Regular cardiac myocyte (primary cell): ENCODE measurements at places on chromosomes 7 and 10. TPM values are rescaled to one million over a fixed set of nuclear protein-coding genes. Genes with fewer than 3 reads are reported as not detected.

Gene PLEKHS1
- total RNA-seq: not detected in 2 replicates

Gene RSBN1L
- 11.3 and 14.8 TPM in 2 replicates for total RNA-seq

Gene CYP2C18
- not detected in 2 replicates for total RNA-seq

Gene LRRC17
- 70.0 and 147 TPM in 2 replicates for total RNA-seq

Gene PDE6C
- not detected in 2 replicates for total RNA-seq

Gene UMAD1
- total RNA-seq: 13.4 and 17.8 TPM in 2 replicates

Gene MRC1
- total RNA-seq: 0.19 and 0.28 TPM in 2 replicates

Gene TDRD1
- total RNA-seq: 1.9 and 5.1 TPM in 2 replicates

Gene PNLIPRP1
- not detected in 2 replicates for total RNA-seq

Gene WIPF3
- not detected in 2 replicates for total RNA-seq

Gene SLC18A3
- total RNA-seq: under 0.01 TPM in 1 of 2 replicates, not detected in the other

Gene HYAL4
- not detected in 2 replicates for total RNA-seq

Gene LLCFC1
- total RNA-seq: not detected in 2 replicates

Gene ANKRD61
- under 0.01 TPM in 2 replicates for total RNA-seq

Gene UTF1
- not detected in 2 replicates for total RNA-seq

Gene AZGP1
- total RNA-seq: not detected in 2 replicates

Gene SGCE
- 67.1 and 166 TPM in 2 replicates for total RNA-seq

Gene ITPRID1
- total RNA-seq: not detected in 2 replicates
